ENCODE measurements at places on chromosomes 4 and X.

GRCh38 chr4:76458825-76459224, 23.8 kb downstream of the SHROOM3 start:
- no peak for DNase-seq

DNA sequence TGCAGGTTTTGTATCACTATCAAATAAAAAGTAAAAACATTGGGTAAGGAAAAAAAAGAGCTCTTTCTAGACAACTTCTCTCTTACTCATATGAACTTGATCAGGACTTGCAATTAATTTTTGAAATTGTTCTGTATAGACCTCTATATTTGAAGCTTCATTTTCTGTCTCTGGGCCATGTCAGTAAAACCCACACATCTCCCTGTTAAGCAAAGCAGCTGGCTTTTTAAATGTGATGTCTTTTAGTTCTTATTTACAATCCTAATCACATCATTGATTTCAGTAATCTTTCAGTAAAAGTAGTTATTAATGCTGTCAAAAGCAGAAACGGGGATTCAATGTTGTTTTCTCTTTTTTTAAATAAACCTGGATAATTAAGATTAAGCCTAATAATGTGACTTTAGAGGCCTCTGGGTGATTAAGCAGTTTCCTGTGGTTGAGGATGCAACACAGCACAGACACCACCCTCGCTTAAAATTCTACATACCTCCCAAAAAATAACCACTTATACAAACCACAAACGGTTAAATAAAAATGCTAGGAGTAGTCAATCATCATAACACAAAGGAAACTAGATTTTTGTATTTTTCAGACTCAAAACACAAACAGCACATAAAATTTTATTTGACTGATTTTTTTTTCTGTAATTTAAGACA, 5.2 kb upstream of the PCDH10 start:
- no peak for DNase-seq

- no peak for DNase-seq
Observed at GRCh38 chr4:82555276-82555675, 6.5 kb downstream of the TMEM150C start.

GRCh38 chr4:84632092-84632491, 49.2 kb downstream of the CDS1 start:
- no peak for DNase-seq

GRCh38 chr4:47373174-47373573, 90.3 kb downstream of the COMMD8 start:
- no peak for DNase-seq

GRCh38 chrX:7941390-7942042, 14.3 kb upstream of the PNPLA4 start:
- no peak for DNase-seq

DNA sequence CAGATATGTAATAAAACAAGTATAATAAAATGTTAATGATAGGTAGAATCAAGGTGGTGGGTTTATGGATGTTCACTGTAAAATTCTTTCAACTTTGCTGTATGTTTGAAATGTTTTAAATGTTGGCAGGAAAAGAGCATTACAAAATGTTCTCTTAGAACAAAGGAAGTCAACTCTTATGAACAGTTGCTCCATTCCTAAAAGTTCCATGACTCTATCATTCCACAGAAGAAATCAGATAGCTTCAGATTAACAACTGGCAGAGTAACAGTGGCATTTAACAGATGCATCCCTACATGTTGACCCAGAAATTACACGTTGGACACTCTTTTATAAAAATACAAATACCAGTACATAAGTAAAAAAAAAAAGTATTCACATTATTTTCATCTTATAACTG, 2023.7 kb downstream of the ARAP2 start:
- no peak for DNase-seq

GRCh38 chr4:7087036-7087435, 19.2 kb upstream of the GRPEL1 start:
- DNase-seq = no peak

GRCh38 chr4:17168571-17168970, 270.1 kb upstream of the LDB2 start:
- no peak for DNase-seq

DNA sequence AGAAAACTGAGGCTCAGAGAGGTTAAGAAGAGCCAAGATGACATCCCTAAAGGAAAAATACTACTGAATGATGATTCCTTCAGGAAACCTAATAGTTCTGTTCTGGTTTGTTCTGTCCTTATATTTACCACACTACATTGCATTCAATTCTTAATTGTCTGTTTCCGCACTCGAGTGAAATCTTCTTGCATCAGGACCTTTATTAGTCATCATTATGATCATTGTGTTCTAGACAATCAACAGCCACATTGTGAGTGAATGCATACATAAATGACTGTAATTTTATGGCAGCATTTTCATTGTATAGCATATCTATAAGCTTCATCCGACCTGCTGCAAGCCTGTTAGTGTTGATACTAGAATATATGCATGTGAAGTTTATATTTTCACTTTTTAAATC, 156.7 kb upstream of the FAM241A start:
- DNase-seq = no peak

DNA sequence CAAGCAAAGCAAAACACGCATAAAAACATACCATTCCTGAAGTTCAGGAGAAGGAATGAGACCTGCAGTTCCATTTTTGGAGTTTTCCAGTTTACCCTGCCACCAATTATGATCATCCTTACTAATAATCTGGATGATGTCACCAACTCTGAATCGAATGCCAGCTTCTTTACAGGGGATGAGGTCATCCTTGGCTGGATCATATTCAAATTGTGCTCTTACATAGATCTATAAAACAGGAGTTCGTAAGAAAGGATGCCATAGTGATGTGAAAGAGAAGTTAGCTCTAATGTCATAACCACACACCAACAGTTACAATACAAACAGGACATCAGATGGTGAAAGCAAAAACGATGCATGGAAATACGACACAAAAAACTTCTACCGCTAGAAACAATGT, 106.5 kb downstream of the NYX start:
- DNase-seq = no peak

GRCh38 chr4:124464836-124465235, 247.7 kb downstream of the ANKRD50 start:
- no peak for DNase-seq

GRCh38 chr4:183256756-183257385, 63.2 kb downstream of the CLDN22 start:
- peak; percentile 42 for DNase-seq

GRCh38 chr4:171847751-171848150, 34.5 kb downstream of the GALNTL6 start:
- no peak for DNase-seq

GRCh38 chr4:76716658-76717057, 181.3 kb downstream of the SOWAHB start:
- no peak for DNase-seq

DNA sequence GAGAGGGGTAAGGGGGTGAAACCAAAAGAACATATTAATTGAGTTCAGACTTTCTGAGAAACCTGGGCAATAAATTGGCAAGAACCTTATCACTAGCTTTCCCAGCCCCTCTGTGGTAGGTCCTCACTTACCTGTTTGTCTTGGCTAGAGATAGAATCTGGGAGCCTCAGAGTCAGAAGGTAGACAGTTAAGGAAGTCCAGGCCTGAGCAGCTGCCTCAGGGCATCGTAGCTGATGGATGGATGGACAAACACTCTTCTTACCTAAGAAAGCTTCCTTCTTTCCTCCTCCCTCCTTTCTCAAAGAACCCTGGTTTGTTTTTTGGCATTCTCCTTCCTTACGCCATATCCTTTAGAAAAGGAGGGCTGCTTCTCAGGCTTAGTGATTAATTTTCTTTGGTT, 24.4 kb downstream of the FRAS1 start:
- DNase-seq = no peak

- DNase-seq = no peak
Observed at GRCh38 chr4:102758241-102759160, 2.3 kb downstream of the MANBA start.

GRCh38 chrX:145817331-145818185, at the start of gene SLITRK2:
Gene SLITRK2 (plus strand): TSS chrX:145817829. CDS start chrX:145822426, 4,597 bp downstream.
- no peak for DNase-seq

- DNase-seq = no peak
Observed at GRCh38 chr4:31408121-31408520, 688.0 kb downstream of the PCDH7 start.
